Stimulated activated CD4-positive, alpha-beta T cell treated with anti-CD3 and anti-CD28 coated beads, TNF-alpha, amount 100 ng/mL, for 1 hour (primary cell): ENCODE measurements at places on chromosomes 2 and 18.

GRCh38 chr18:48827291-48828193 lies 123.2 kb downstream of the SMAD7 start:
- no peak for DNase-seq

DNA sequence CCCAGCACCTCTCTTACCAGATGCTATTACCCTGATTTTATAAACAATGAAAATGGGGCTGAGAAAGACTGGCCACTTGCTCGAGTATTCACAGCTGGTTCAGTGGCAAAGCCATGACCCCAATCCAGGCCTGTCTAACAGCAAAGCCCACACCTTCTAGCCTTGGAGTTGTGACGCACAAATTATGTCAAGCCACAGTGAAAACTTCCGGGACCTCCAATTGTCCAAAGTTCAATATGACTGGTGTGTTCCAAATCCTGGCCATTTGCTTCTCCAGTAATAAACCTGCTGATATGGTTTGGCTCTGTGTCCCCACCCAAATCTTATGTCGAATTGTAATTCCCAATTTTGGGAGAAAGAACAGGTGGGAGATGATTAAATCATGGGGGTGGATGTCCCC lies 64.7 kb upstream of the RIOK3 start:
- no peak for DNase-seq

DNA sequence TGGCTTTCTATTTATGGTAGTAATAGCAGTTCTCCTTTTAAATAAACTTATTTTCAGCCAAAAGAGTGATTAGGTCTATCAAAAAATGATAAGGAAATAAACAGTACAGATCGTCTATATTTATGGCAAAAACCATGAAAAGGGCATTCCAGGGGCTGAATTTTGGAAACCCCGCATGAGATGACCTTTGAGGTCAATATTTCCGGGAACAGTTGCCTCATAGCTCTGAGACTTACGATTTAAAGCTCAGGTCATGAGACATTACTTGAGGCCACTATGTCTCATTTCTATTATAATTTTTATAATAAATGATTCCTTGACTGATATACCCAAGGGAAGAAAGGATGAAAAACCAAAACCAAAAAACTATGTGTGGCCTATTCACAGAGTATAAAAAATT lies 101.1 kb downstream of the LDLRAD4 start:
- DNase-seq: no peak

DNA sequence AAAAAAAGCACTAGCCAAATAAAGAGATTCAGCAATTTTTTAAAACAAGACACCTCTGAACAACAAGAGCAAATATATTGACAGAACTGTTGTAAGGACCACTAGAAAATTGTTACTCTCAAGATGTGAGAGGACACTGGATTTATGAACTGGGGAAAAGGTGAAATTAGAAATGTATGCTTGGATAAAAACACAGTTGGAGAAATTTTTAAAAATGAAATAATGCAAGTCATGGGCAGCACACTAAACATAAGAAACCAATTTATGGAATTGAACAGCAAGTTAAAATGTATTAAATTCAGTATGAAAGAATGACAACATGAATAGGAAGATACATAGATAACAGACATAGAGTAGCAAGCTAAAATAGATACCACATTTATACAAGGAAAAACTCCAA lies 377.4 kb downstream of the LRRTM4 start:
- no peak for DNase-seq

DNA sequence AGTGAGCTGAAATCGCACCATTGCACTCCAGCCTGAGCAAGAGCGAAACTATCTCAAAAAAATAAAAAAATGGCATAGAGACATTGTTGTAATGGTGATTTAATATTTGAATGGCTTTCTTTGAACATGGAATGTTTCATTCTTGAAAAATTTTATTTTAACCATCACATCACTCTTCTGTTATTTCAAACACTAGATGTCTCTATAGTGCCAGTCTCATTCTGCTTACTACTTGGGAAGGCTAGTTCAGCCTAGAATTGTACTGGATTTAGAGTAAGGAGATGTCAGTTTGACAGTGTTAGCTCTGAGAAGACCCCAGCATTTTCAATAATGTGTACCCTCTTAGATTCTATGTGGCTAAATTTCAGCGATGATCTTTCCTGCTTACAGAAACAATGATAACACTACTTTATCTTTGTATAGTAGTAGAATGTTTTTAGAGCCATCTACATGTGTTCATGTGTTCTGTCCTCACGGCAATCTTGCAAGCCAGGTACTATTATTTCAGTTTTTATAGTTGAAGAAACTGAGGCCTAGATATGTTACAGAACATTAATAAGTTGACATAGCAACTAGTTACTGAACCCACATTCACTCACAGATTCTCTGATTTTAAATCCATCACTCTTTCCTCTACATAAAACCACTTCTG lies 142.9 kb upstream of the ZSWIM2 start:
- no peak for DNase-seq

GRCh38 chr2:16870491-16871076 lies 204.9 kb upstream of the CYRIA start:
- DNase-seq: no peak

GRCh38 chr2:238286987-238287736 lies 1.2 kb downstream of the PER2 start:
- DNase-seq: no peak

- DNase-seq: no peak
These were observed 44.9 kb downstream of the PARD6G start for GRCh38 chr18:80202264-80202998.

- no peak for DNase-seq
These were observed 782.6 kb downstream of the KCNJ3 start for GRCh38 chr2:155481141-155481540.

GRCh38 chr2:30505500-30506180 lies 58.6 kb downstream of the LCLAT1 start:
- DNase-seq: no peak

DNA sequence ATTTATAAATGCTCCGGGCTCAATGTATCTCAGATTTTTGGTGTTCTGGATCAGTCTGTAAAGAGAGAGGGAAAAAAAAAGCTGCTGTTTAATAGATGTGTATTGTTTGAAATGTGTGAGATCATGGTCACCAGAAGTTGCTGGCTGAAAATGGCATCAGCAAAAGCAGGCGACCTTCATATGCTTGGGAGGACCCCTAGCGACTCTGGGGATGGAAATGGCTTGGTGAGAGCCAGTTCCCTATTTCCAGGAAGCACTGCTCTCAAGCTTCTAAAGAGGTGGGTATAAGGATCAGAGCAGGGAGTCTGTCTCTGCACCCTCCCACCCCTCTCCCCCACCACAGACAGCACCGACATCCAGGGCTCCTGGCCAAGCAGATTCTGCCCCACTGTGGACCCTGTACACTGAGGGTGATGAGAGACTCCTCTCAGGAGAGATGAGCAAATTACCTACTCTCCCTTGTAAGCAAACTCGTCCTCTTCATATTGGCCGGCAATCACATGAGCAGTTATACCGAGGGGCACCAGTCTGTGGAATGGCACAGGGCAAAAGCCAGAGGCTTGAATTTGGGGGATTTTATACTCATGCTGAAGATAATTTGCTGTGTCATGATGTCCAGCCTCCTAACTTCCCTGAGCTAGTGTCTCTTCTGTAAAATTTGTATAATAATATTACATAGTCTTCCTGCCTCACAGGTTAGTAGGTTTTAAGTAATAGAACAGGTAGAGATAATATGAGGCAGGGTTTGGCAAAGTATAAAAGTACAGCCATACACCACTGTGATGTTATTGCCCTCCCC lies 29.6 kb downstream of the LHCGR start:
- no peak for DNase-seq

- no peak for DNase-seq
These were observed 7.0 kb downstream of the CNDP2 start for GRCh38 chr18:74503137-74503536.

DNA sequence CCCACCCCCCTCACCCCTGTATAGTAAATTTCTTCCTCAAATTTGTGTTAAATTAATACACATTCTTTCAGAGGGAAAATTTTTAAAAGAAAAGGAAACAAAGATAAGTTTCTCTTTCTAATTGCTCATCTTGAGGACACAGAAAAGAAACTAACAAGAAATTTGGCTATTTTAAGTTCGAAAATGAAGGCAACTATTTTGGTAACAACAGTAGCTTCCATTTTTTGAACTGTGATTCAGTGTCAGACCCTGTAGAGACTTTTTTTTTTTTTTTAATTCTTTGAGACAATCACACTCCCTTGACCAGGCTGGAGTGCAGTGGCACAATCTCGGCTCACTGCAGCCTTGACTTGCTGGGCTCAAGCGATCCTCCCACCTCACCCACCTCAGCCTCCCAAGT lies 194.9 kb downstream of the SS18 start:
- DNase-seq: no peak

- no peak for DNase-seq
These were observed 64.4 kb downstream of the INPP5D start for GRCh38 chr2:233124421-233125080.

DNA sequence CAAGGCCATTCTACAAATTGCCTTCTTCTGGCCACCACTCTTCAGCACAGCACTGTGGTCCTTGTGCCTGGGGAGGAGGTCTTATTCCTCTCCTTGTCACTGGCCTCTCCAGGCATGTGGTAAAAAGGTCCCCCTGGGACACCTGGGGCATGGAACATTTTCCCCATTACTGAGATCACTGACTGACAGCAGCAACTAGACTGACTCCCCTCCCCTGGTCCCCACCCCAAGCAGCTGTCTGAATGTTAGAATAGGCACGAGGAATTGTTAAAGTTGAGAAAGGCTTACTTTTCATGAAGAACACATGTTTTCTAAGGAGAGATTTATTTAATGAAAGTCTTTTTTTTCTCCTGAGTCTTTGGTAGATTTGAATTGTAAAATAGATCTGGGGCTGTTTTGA lies 39.5 kb upstream of the RTN4 start:
- no peak for DNase-seq

DNA sequence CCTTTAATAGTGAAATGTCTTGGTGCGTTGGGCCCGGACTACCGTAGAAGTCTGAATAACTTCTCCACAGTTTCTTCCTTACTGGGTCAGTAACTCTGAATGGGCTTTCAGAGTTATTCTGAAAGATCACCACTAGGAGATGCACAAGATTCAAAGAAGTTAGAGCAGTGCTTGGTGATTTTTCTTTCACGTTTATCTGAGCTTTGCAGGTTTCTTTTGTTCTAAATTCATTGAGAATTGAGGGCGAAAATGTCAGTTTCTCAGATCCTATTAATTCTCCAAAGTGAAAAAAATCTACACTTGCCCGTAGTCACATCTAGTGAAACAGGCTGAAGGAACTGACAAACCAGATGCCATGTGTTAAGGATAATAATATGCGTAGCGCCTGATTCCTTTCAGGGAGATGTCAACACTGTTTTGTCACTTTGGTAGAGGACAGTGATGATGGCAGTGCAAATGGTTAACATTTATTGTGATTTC lies 70.1 kb downstream of the QPCT start:
- no peak for DNase-seq

DNA sequence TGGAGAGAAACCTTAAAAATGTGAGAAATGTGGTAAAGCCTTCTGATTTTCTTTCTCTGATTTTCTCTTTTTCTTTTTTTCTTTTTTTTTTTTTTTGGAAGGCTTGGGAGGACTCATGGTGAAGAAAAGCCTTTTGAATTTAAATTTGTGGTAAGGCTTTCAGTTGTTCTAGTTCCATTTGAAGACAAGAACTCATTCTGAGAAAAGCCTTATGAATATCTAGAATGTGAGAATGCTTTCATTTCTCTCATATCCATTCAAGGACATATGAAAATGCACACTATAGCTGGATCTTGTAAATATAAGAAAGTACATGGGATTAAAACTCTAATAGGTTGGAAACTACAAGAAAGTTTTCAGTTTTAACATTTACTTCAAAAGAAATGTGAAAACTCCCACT lies 1045.2 kb upstream of the NRXN1 start:
- no peak for DNase-seq

DNA sequence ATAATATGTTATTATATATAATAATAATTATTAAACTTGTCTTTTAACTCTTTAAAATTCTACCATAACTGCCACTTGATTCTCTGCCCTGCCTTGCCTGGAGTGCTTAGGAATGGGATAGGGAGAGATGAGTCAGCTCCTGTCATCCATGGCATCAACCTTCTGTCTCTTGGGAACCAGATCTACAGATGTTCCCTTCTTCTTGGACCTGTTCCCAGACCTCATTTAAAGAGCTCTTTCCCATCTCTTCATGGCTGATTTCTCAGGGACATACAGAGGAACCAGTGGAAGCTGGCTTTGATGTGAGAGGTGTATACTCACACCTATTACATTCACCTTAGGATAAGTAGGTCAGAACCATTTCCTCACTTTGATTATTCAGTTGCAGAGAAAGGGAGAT lies 155.3 kb upstream of the MYO3B start:
- no peak for DNase-seq

- DNase-seq: no peak
These were observed 677 bp upstream of the MC2R start for GRCh38 chr18:13915995-13916431.

DNA sequence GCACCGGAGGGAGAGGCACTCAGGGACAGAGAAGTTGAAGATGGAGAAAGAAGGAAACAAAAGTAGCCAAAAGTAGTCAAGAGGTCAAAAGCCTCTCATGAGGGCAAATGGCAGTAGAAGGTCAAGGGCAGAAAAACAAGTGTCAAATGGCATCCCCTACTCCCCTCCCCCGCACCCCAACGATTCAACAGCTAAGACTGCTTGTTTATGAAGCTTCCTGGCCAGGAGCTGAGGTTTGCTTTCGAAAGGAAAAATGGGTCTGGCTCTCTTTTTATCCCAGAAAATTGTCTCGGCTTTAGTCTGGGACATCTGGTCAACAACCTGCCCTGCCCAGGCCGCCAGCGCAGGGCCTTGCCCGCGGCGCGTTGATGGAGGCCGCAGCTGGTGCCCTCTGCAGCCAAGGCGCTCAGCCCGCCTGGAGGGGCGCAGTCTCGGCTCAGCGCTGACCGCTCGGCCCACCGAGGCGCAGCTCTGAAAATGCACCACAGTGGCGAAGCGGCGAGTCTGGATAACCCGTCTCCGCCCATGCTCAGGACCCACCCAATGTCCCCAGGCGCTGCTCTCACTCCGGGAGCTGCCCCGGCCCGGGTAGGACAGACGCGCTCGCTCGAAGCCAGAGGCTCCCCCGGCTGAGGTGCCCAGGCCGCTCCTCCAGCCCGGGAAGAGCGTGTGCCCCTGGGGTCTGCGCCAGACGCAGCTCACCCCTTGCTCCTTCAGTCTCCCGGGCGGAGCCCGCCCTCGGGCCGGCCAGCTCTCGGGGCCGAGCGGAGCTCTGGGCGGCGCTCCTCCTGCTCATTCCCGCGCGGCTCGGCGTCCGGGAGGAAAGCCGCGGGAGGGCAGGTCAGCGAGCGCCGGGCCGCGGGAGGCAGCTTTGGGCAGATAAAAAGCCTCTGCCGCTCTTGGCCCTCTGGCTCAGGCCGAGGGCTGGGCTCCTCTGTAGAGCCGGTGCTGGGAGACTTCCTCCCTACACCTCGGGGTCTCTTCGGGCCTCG lies 1.8 kb upstream of the TBR1 start:
- no peak for DNase-seq

- no peak for DNase-seq
These were observed 128.0 kb upstream of the MSH6 start for GRCh38 chr2:47654790-47655562.

DNA sequence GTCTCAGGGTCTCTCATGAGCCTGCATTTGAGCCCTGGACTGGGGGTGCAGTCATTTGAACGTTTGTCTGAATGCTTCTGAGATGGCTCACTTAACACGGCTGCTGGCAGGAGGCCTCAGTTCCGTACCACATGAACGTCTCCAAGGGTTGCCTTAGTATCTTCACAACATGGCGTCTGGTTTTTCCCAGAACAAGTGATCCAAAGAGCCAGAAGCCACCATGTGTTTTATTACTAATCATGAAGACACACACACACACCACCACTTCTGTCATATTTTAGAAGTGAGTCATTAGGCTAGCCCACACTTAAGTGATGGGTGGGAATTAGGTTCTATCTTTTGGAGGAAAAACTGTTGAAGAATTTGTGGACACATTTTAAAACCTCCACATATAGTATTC lies 15.0 kb upstream of the MYO1B start:
- DNase-seq: no peak
